CD4-positive, alpha-beta T cell treated with Interleukin-6 at 100 ng/mL for 8 hours (primary cell): ENCODE measurements at places on chromosomes 11 and 22.

DNA sequence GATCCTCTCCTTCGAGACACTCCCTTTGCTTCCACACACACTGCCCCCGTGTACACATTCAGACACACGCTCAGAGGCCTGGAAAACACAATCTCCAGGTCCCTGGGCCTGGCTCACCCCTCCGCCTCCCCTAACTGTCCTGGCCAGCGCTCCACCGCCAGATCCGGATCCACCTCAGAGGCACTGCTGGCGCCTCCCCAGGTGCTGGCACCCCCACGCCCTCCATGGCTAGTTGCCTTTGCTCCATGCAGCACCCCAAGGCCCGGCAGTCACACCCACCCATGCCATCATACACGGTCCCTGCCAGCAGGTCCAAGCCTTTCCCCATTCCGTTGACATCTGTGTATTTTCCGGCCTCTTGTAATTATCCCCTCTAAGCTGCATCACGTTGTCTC lies 11.1 kb downstream of the SPTBN2 start:
- no peak for DNase-seq

GRCh38 chr22:36432592-36433317 lies 45.0 kb upstream of the MYH9 start:
- DNase-seq = no peak

DNA sequence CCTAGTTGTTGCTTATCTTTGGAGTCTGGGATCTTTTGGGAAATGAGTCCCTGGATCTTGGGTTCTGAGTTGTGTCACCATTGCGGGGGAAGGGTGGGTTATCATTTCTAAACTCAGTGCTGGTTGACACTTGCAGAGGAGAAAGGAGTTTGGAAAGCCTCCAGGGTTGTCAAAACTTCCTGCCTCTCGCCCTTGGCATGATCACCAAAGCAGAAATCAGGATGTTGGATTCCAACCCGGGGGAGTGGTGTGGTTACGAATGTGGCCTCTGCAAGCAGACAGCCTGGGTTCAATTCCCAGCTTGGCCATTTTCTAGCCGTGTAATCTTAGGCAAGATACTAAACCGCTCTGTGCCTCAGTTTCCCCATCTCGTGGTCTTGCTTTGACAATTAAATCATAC lies 24.3 kb downstream of the CD6 start:
- DNase-seq = no peak

- DNase-seq = no peak
Measured at GRCh38 chr11:58727415-58727797, 4.3 kb downstream of the GLYAT start.

DNA sequence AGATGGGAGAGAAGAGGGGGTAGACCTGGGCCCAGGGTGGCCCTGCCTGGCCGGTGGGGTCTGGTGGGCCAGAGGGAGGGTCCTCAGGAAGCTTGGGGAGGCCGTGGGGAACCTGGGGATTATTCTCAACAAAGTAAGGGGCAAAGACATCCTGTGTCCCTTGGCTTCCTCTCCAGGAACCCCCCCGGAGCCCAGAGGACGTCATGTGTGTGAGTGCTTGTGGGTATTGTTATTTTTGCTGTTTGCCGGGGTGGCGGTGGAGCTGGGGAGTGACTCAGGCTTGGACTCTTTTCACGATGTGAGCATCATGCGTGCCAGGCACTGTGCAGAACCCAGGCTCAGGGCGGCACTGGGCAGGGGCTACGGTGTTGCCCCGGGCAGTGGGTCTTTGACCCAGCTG lies 982 bp upstream of the SHANK3 start:
- DNase-seq = no peak
